ENCODE measurements at places on chromosomes 12 and 14.
A peak's percentile ranks its signal among the peaks of the same experiment; 100 is the strongest.

DNA sequence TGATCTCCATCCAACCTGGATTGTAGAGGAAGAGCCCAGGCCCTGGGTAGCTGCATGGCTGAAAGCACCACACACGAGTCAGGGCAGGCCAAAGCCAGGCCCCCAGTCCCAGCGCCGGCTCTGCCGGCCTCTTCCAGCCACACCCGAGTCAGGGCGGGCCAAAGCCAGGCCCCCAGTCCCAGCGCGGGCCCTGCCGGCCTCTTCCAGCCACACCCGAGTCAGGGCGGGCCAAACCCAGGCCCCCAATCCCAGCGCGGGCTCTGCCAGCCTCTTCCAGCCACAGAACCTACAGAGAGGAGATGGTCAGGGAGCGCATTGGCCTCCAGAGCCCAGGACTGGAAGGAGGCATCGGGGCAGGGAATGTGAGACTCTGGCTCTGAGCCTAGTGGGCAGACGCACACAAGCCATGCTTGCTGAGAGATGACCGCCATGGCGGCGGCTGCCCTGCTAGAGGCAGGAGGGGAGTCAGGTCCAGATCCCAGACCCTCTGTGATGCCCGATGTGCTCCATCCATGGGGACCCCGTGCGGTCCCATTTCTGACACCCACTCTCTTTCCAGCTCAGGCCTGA lies 30.2 kb downstream of the BEGAIN start:
- DNase-seq: no peak

DNA sequence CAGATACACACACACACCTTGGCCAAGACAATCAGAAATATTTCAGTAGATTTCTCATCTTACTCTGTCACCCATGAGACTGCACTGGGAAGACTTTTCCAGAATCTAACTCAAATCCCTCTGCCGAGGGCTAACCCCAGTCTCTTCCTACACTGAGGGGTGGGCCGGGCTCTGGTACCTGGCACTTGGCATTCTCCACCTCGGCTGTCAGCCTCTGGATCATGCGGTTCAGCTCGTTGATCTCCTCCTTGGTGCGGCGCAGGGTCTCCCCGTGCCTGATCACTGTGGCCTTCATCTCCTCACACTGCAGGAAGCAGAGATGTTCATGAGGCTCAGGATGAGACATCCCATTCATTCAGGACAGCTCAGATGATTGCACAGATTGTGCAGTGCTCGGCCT lies 4.9 kb downstream of the KRT83 start:
- no peak for DNase-seq

DNA sequence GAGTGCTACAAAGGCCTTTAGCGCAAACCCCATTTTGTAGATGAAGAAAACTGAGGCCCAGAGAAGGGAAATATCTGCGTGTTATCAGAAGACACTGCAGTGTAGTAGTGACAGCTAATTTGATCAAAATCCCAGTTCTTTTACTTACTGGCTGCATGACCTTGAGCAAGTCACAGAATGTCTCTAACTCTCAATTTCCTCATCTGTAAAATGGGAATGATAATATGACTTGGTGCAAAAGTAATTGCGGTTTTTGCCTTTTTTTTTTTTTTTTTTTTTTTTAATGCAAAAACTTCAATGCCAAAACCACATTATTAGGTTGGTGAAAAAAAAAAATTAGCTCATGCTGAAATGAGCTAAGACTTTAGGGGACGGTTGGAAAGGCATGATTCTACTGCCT lies 69.7 kb downstream of the C12orf75 start:
- no peak for DNase-seq

DNA sequence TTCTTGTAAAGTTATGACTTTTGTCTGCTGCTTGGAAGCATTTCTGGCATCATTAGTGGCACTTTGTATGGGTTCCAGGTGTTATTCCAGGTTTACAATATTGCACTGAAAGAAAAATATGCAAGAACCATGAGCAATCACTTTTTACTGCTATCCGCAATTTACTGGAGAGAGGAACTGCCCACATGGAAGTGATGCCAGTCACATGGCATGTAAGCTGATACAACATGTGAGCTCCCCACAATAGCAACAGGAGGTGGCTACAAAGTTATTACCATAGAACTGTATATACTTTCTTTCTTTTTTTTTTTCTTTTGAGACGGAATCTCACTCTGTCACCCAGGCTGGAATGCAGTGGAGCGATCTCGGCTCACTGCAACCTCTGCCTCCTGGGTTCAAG lies 1012.1 kb downstream of the BCL11B start:
- peak; percentile 57 for DNase-seq

GRCh38 chr12:44193281-44193680 lies 357.4 kb downstream of the TMEM117 start:
- no peak for DNase-seq

- DNase-seq: no peak
Observed at GRCh38 chr12:59403259-59403932, 192.4 kb upstream of the SLC16A7 start.

DNA sequence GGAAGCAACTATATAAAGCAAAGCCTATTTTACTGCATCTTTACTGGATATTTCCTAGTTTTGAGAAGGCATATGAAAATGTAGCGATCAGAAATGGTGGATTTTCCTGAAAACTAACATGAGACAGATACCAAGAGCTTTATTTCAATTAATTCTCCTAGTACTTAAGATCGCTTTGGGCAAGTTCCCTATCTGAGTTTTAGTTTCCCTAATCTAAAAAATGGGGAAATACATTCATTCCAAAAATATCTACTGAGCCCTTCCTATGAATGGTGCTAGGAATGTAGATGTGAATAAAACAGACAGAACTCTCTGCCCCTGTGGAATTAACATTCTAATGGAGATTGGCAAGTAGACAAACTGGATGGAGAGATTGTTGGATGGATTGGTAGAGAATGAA lies 8.4 kb downstream of the CATSPERB start:
- DNase-seq: no peak

DNA sequence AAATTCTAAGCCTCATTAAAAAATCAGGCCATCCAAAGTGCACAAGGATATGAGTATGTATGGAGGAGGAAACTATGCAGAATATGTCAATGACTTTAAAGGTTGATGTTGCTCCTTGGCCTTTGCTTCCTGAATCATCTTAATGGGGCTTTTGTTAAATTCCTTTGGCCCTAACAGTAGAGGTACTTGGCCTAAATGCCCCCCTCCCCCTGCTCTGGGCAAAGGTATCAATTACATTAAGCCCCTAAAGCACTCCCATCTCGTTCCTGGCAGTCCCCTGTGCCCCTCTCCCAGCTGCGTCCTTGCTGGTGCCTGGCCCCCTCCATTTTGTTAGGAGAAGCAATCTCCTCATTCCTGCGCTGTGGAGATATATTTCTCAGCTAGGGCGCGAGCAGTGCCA lies 4.8 kb downstream of the COPZ1 start:
- DNase-seq: no peak

GRCh38 chr14:82595466-82595865 lies 1061.8 kb upstream of the SEL1L start:
- no peak for DNase-seq

GRCh38 chr12:83451189-83451588 lies 764.5 kb downstream of the TMTC2 start:
- no peak for DNase-seq

DNA sequence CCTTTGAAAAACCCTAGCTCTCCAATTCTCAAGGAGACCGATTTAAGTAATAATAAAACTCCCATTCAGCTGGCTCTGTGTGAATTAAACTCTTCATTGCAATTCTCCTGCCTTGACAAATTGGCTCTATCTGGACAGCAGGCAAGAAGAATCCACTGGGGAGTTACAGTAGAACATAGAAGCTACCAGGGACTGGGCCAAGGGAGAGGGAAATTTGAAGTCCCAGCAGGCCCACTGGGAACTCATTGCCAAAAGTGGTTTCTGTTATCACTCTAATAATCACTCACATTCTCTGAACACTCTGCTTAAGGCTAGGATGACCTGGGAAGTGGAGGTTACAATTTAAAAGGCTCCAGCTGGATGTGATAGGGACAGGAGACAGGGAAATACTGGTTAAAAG lies 384.5 kb upstream of the CCDC196 start:
- DNase-seq: no peak

GRCh38 chr14:38808734-38809455 lies 294.1 kb downstream of the SEC23A start:
- peak; percentile 34 for DNase-seq

GRCh38 chr12:2693980-2694610 lies 100.7 kb upstream of the FKBP4 start:
- no peak for DNase-seq

DNA sequence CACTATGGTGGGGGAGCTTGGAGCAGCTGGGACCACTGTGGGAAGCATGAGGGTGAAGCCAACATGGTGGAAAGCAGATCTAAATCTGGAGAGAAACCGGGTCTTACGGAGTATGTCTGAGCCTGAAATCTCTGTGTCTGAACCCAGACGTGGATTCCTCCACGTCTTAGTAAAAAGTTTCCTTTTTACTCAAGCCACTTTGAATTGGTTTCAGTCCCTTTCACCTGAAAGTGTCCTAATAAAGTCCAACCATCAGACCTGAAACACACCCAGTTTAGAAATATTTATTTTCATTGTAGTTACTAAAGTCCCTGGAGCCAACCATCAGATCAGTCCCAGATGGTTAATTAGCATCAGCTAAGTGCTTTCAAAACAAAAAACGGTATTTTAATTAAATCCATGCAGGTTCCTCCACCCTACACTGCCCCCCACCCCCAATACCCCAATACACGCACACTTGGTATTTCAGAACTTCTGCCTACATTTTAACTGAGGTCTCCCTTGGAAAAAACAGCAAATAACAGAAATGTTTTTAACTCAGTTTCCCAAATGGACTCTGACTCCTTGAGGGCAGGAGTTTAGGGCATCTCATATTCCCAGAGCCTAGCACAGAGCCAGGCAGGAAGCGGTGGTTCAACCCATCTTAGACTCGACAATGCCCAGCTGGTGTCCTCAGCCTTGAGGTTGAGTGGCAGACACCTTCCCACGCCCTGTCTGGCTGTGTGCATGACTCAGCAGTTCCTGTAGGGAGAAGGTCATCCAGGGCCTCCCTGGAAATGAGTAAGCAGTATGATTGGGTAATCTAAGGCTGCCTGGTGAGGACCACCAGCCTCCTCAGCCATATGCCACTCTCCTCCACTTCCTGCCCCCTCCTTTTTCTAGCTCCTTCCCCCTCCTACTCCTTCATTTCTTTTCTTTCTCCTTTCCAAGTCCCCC lies 175.8 kb downstream of the TTC8 start:
- peak; percentile 90 for DNase-seq

- DNase-seq: no peak
Observed at GRCh38 chr12:68086019-68086603, 73.4 kb downstream of the IFNG start.

DNA sequence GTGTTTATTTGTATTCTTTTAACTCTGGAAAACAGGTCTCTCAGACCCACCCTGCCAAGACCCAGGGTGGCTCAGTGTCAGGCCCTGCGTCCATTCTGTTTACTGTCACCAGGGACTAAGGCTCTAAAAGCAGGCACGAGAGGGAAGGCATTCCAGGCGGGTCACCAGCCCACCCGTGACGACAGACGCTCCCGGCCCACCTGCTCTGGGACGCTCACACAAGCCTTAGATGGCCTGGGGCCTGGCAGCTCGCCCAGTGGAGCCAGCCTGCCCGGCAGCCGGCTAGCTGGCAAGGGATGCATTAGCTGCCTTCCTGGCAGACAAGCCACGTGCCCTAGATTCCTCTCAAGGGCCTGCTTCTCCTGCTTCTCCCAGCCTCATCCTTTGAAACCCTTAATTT lies 9.2 kb upstream of the NUAK1 start:
- no peak for DNase-seq

GRCh38 chr12:9870286-9870866 lies 1.2 kb upstream of the CLEC2B start:
- DNase-seq: no peak

All from epithelial cell of prostate (primary cell).